ENCODE measurements at places on chromosomes 12 and 14.
A peak's percentile ranks its signal among the peaks of the same experiment; 100 is the strongest.

GRCh38 chr12:75478116-75478794 lies 2.3 kb upstream of the GLIPR1 start:
- no peak for DNase-seq

GRCh38 chr12:115755725-115756085 lies 521.8 kb downstream of the MED13L start:
- DNase-seq = no peak

GRCh38 chr12:88977115-88977514 lies 375.2 kb downstream of the DUSP6 start:
- DNase-seq = no peak

GRCh38 chr14:95041477-95042020 lies 115.8 kb downstream of the DICER1 start:
- DNase-seq = peak; percentile 11

- no peak for DNase-seq
Observed at GRCh38 chr12:114406984-114407841, 1.3 kb upstream of the TBX5 start.

GRCh38 chr12:124625867-124626675 lies 58.7 kb upstream of the NCOR2 start:
- DNase-seq = no peak

GRCh38 chr12:6199531-6200255 lies 507 bp upstream of the CD9 start:
- peak; percentile 79 for DNase-seq

DNA sequence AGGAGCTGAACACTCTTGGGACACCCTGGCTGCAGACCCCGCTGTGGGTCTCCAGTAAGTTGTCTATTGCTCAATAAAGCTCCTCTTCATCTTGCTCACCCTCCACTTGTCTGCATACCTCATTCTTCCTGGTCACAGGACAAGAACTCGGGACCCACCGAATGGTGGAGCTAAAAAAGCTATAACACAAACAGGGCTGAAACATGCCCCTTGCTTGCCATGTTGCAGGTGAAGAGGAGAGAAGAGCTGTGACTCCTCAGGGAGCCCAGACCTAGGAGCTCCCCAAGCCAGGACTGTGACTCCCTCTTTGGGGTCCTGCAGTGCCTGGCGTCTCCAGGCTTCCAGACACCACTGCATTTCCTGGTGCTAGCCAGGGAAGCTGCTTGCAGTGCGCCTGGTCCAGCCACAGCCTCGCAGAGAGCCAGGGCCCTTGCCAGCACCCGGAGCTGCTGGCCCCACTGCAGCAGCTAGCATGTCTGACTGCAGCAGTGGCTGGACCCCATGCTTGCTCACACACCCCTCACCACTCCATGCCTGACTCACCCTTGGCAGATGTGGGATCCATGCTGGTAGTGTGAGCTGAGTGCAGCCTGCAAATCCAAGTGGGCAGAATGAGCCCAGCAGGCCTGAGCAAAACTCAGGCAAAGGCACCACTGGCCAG lies 37.1 kb upstream of the OR5AU1 start:
- DNase-seq = no peak

DNA sequence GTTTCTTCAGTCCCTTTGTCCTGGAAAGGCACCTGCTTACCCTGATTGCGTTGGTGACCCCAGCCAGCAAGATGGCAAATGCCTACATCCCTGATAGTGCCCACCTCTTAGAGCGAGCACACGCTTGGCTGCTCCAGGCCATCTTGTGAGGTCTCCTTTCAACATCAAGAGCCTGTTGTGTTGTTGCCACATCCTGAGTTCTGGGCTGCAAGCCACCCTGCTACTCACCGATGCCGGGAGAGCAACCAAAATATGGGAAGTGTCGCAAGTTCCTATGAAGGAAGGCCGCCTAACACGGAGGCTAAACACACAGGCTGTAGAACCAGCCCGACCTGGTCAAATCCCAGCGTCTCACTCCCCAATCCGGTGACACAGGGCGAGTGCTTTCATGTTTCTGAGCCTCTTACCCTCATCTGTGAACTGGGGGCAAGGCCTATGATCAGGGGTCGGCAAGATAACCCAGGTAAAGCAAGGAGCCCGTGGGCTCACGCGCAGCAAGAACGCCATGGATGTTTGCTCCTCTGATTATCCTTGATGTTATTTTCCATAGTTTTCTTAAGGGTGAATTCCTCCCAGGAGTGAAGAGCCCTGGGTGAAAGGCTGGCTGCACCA lies 98.4 kb downstream of the LGMN start:
- DNase-seq = no peak

- no peak for DNase-seq
Observed at GRCh38 chr14:103683139-103683538, 32.1 kb downstream of the XRCC3 start.

DNA sequence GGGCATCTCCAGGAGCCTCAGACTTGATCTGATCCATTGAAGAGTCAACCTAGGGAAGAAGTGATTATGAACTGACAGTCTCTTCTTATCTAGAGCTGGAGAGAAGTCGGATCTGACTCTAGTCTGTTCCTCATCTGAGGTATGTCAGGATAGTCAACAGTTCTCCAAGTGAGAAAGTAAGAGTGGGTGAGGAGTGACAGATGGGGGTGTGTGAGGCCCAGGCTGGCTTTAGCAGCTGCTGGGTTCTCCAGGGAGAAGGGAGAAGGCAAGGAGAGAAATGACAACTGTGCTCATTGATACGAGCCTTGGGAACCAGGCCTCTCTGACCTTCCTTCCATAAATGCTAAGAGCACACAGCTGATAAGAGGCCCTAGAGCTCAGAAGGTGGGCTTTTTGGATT lies 53.3 kb downstream of the IRAK3 start:
- DNase-seq = no peak

- no peak for DNase-seq
Observed at GRCh38 chr12:58081488-58081887, 140.1 kb downstream of the ATP23 start.

DNA sequence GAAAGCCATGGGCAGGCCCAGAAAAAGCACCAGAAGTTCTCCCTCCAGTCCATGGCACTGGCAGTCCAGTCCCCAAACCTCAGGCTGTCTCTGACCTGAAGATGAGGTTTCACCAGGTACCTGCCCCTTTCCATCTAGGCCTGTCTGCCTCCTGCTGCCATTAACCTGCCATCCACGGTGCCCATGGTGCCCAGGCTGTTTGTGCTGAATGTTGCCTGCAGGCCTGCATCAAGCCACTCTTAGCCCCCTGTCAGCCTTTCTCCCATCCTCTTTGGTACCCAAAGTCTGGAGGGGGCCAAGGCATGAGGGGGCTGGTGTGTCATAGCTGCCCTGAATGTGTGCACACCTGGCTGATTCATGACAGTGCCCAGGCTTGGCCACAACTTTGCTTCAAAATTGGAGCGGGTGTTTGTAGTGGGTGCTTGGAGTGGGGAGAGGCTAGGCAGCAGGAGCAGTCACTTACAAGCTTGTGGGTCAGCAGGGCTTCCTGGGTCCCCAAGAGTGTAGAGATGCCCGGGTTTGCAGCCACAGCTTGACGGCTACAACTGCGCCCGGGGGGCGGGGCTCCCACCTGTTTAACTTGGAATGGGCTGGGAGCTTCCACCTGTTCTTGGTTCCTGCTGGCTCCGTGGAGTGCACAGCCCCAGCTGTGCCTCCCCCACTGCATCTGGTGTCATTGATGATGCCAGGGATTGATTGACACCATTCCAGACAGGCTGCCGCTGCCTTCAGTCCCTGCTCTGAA lies 88.5 kb downstream of the GPHN start:
- DNase-seq = no peak

- no peak for DNase-seq
Observed at GRCh38 chr14:61569812-61570548, 125.3 kb upstream of the HIF1A start.
